ENCODE measurements at places on chromosomes 1 and 21. TPM values are rescaled to one million over a fixed set of nuclear protein-coding genes. Genes with fewer than 3 reads are reported as not detected.
A peak's percentile ranks its signal among the peaks of the same experiment; 100 is the strongest.

MAB21L3 gene
- not detected for total RNA-seq

GRCh38 chr1:194297094-194297493 is 1110.7 kb upstream of the B3GALT2 start:
- H3K4me1 ChIP-seq: peaks cover 7% of the 10 kb centered on the region
- H3K27me3 ChIP-seq: no peaks in the 10 kb centered on the region
- no peak for DNase-seq
- no peak overlapping the region for H3K4me3 ChIP-seq
- no peak overlapping the region for H3K27ac ChIP-seq

DNA sequence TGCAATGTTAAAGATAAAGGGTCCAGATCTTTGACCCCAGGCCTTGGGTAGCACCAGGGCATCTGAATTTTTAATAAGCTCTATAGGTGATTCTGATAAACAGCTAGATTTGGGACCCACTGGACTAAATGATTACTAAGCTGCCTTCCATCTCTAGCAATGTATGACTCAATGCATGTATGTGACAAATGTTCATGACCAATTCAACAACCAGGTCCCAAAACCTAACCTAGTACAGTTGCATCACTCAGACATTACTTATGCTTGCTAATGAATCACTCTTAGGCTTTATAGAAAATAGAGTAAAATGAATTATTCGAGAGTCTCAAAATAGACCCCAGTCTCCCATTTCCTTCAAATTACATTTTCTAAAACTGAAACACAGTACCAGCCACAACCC is 35.5 kb downstream of the RCAN1 start:
- H3K27me3 ChIP-seq: no peaks in the 10 kb centered on the region
- no peak for DNase-seq
- H3K4me3 ChIP-seq: no peak overlapping the region
- H3K27ac ChIP-seq: no peak overlapping the region
- no peaks in the 10 kb centered on the region for H3K36me3 ChIP-seq
- peaks cover 3% of the 10 kb centered on the region for H3K4me1 ChIP-seq

- no peaks in the 10 kb centered on the region for H3K4me1 ChIP-seq
- no peaks in the 10 kb centered on the region for H3K27me3 ChIP-seq
- DNase-seq: no peak
- no peaks in the 10 kb centered on the region for H3K36me3 ChIP-seq
- H3K4me3 ChIP-seq: no peak overlapping the region
- no peak overlapping the region for H3K27ac ChIP-seq
These were observed 277.6 kb upstream of the NCAM2 start for GRCh38 chr21:20720623-20721022.

DNA sequence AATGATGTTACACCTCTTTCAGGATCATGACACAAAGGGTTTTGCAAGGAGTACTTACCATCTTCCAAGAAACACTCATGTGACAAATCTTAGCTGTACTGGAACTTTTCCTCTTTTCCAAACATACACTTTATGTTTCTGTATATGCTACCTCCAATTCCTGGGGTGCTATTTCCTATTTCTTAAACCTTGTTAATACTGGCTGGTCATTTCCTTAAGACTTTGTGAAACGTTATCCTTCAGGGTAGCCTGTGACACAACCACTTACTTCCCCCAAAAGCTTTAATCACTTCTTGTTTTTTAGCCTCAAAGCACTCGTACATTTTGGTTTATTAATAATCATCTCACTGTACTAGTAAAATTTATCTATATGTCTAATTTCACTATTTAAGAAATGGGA is 39.4 kb downstream of the OR10Z1 start:
- peaks cover 13% of the 10 kb centered on the region for H3K4me1 ChIP-seq
- no peak for DNase-seq
- no peaks in the 10 kb centered on the region for H3K36me3 ChIP-seq
- H3K27ac ChIP-seq: no peak overlapping the region
- no peak overlapping the region for H3K4me3 ChIP-seq

DNA sequence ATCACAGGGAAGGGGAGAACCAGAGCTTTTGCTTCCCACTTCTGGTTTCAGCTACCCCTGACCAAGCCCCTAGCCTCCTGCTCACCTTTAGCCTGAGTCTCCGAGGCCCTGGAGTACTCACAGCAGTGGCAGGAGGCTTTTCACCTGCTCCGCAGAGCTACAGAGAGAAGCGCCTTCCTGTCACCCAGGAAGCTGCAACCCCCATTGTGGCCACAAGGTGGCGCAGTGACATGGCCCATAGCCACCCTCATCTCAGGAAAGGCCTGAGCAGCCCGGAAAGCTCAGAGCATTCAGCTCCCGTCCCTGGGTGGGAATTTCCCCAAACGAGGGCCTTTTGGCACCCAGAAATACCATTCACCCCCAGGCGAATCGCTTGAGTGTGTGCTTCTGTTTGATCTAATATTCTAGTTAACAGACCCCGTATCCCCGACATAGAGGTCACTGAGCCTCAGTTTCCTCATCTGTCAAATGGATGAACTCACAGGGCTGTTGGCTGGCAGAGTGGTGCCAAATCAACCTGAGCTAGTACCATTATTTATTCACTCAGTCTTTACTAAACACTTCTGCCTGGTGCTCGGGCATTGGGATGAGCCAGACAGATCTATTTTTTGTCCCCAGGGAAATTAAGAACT is 25.3 kb downstream of the A3GALT2 start:
- H3K27ac ChIP-seq: no peak overlapping the region
- H3K4me3 ChIP-seq: no peak overlapping the region
- H3K36me3 ChIP-seq: peaks cover 3% of the 10 kb centered on the region
- no peaks in the 10 kb centered on the region for H3K27me3 ChIP-seq
- H3K4me1 ChIP-seq: peaks cover 24% of the 10 kb centered on the region
- peak; percentile 69 for DNase-seq
